ENCODE measurements at places on chromosomes 6 and 20.

- DNase-seq: no peak
These were observed 253.0 kb downstream of the QKI start for GRCh38 chr6:163667372-163668060.

- no peak for DNase-seq
These were observed 123.6 kb downstream of the FOXA2 start for GRCh38 chr20:22460803-22461202.

DNA sequence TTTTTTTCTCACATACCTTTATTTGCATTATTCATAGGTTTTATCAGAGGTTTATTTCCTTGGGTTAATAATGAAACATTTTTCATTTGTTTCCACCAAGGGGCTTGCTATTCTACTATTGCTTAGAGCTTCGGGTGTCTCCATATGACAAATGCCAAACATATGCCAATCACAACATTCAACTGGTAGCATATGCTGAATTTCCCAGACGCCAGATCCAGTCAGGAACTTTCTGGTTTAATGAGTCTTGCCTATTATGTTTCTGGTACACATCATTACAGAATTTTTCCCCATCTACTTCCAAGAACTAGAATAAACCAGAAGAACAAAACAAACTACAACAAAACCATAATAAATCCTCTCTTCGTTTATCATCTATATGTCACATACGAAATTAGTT lies 180.7 kb downstream of the PRKN start:
- DNase-seq: no peak

DNA sequence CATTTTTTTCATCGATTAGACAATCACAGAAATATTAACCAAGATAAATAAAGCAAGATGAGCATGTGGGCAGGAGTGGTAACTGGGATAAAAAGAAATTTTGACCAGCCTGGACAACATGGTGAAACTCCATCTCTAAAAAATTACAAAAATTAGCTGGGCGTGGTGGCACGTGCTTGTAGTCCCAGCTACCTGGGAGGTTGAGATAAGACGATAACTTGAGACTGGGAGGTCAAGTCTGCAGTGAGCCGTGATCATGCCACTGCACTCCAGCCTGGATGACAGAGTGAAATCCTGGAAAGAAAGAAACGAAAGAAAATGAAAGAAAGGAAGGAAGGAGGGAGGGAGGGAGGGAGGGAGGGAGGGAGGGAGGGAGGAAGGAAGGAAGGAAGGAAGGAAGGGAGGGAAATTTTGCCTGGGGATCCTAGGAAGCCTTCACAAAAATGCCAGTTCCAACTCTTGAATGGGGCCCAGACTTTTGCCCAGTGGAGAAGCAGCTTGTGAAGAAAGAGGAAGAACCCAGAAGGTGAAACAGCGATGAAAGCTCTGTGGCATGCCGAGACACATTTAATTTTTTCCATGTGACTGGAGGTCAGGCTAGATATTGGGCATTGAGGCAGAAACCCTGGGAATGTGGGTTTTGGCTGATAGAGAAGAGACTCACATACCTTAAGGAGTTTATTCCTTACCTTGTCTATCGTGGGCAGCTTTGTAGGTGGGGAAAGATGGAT lies 20.3 kb downstream of the CCDC170 start:
- no peak for DNase-seq

DNA sequence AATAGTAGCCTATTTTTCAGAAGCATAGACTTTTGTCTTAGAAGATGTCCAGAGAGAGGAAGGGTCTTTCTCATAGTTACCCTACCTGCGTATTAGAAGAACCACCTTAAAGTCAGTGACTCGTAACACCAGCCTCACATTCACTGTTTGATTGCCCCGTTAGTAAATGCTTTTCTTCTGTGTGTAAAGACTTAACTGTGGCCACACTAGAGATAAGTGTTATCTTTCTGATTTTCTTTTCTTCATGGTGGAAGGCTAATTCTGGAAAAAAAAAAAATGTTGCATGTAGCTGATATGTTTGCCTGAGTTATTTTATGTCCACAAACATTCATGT lies 83.9 kb downstream of the SAMD3 start:
- DNase-seq: no peak

- DNase-seq: no peak
These were observed 237.6 kb downstream of the QKI start for GRCh38 chr6:163651915-163652668.

DNA sequence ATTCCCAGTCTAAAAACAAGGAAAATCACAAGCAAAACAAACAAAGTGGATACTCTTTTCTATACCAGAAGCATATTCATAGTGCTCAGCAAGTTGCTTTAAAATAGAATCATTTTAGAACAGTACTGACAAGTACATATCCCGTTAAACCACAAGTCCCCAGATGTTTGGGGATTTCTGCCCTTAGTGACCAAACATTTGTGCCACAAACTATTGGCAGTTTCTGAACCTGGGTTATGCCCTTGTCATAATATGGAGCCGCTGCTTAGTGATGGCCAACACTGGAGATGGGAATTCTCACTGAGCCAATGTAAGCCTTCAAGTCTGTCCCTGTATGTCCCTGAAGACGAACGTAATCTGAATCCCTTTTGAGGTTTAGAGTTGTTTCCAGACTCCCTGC lies 436.7 kb upstream of the JAG1 start:
- DNase-seq: no peak

- no peak for DNase-seq
These were observed 189.2 kb downstream of the FOXC1 start for GRCh38 chr6:1798965-1799325.

GRCh38 chr6:76697585-76697984 lies 625.1 kb upstream of the IMPG1 start:
- no peak for DNase-seq

GRCh38 chr6:41720783-41721182 lies 14.6 kb downstream of the TFEB start:
- DNase-seq: no peak

GRCh38 chr20:58907320-58908137 lies 55.0 kb downstream of the GNAS start:
- DNase-seq: no peak

DNA sequence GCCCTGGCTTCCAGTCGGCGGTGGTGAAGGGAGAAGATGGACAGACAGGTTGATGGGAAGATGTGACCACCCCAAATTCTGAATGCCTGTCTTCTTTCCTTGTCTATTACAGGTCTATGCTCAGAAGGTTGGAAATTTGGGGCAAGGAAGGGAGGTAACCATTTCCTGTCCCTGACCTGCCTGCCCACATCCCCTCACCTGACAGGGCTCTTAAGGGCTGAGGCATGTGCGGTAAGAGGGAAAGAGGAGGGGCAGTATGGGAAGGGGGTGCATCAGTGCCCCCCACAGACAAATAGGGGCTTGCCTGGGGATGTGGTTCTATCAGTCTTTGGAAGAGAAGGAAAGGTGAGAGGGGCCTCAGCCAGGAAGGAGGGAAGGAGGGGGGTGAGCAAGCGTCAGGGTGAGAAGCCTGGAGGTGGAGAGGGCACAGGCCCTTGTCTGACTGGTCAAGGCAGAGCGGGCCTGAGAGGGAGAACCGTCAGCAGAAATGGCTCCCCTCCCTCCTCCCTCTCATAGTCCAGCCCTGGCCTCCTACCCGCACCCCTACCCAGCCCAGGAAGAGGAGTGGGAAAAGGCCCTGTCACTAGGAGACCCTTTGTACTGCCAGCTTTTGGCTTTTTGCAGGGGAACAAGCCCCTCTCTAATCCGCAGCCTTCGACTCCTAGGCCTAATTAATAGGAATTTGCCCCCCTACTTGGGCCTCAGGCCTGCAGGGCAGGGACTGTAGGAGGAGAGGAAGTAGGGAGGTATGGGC lies 104.4 kb upstream of the FOXP4 start:
- DNase-seq: no peak

DNA sequence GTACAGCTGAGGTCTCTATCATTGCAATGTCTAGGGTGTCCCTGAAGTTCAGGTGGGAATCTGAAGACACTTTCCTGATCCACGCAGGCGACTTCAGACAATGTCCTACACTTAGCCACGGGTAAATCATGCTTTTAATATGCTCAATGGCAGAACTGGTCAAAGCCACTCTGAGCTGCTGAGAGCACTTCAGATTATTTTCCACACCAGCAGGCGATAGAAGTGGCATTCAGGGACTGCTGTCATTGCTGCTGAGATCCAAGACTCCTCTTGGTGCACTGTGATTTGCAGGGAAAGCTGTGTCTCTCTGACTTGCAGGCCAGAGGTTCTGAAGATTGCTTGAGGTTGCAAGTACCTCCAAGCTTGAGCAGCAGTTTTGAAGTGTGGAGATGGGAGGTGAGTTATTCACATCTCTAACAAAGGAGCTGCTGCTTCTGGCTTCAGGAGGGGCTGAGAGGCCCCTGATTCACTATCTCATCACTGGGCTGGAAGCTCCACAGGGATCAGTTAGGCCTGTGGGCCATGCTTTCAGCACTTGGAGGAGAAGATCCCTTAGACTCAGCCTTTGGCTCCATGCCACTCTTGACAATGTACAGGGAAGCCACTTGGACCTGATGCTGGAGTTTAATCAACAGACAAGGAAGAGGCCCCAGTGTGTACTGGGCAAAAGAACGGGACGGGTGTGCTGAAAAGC lies 2.9 kb upstream of the SSTR4 start:
- no peak for DNase-seq
